ENCODE measurements at places on chromosomes 11 and 22.

DNA sequence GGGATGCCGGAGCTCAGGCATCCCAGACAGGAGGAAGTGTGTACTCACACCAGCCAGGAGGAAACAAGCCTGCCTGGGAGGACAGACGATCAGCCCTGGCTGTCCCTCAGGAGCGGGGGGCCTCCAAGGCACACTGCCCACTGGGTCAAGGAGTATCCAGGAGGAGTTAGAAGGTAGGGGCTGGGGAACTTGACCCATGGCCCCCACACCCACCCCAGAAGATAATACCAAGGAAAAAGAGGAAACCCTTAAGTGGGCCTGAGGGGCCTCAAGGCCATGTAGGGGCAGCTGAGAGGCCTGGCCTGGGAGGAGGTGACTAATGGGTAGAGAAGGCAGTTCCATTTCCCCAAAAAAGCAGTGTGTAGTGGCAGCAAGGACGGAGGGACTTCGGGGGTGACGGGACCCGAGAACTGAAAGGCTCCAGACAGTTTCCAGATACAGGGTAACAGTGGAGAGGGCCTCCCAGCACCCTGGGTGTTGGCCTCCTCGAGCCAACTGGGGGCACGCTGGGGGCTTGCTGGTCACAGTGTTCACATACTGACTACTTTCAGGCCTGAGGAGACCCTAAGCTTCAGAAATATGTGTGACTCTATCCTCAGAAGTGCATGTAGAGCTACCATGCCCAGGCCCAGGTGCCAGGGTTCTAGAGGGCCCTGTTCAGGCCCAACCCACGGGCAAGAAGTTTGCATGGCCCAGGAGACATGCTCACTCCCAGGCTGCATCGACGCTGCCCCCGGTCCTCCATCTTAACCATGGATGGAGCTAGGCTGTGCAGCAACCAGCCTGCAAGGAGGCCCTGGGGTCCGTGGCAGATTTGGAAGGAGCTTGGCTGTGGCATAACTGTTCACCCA, 75.7 kb upstream of the PITPNB start:
- DNase-seq = no peak

- peak; percentile 41 for DNase-seq
Observed at GRCh38 chr11:44286268-44286880, 23.6 kb downstream of the ALX4 start.

DNA sequence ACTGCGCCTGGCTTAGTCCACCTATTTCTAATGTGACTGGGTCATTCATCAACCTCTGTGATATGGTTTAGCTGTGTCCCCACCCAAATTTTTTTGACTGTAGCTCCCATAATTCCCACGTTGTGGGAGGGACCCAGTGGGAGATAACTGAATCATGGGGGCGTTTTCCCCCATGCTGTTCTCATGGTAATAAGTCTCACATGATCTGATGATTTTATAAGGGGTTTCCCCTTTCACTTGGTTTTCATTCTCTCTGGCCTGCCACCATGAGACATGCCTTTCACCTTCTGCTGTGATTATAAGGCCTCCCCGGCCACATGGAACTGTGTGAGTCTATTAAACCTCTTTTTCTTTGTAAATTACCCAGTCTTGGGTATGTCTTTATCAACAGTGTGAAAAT, 8.7 kb downstream of the CENATAC start:
- DNase-seq = no peak

DNA sequence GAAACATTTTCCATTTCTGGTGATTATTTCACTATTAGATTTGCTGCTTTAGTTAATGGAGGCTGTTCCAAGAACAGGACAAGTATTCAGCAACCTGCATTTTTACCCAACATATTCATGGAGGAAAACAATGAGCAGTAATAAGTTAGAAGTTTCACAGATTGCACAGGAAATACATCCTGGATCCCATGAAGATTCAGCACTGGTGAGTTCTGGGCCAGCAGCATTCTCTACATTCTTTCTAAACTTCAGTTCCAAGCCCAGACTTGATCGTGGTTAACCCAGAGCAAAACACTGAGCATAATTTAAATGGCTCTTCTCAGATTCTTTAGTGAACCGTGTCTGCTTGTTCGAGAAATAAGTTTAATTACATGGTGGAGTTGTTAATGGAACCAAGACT, 3.8 kb downstream of the FJX1 start:
- peak; percentile 35 for DNase-seq

DNA sequence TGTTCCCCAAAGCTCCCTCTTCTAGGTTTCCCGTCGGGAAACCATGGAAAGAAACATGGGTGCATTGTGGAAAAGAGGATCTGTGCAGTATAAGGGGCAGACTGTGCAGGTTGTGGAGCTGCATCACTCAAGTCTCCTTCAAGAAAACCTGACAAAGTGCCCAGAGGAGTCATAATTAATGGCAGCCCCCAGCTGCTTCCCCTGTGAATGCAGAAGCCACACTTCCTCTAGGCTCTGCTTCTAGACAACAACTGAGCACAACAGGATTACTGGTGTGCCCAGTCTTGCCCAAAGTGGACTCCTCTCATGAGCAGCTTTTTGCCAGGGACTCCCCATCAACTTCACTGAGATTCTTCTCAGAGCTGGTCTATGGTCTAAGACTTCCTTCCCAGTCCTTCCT, 42.6 kb upstream of the SCUBE2 start:
- DNase-seq = no peak
